ENCODE measurements at places on chromosomes 2 and 18.

DNA sequence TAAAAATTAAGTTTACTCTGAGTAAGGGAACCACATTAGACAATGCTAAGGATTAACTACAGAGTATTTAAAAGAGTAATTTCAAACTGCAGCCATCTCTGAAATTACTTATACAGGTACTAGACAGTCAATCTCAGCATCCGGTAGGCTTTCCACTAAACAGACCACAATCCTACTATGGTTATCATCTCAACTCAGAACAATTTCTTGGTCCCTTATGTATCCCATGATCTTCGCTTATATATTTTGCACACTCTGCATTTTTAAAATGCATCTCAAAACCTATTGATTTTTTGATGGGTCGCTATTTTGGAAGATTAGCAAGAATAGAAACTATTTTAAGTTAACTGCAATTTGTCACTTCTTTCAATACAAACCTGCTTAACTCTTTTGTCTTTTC is 1.4 kb downstream of the PPP4R1 start:
- no peak for DNase-seq

- DNase-seq, result no peak
These were observed 132.5 kb downstream of the SPHKAP start for GRCh38 chr2:228048838-228049490.

DNA sequence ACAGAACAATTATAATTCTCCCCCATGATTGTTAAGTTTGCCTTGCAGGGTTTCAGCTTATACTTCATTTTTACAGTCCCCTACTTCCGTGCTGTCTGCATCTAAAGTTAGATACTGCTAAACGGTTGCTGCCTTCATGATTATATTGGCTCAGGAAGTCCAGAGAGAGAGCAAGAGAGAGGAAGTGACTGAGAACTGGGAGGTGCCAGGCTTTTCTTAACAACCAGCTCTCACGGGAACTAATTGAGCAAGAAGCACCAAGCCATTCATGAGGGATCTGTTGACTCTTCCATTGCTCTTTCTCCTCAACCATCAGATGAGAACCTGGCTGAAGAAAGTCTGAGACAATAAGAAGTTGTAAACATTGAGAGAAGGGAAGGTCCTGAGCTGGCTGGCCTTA is 125.5 kb upstream of the SIX2 start:
- DNase-seq, result no peak

DNA sequence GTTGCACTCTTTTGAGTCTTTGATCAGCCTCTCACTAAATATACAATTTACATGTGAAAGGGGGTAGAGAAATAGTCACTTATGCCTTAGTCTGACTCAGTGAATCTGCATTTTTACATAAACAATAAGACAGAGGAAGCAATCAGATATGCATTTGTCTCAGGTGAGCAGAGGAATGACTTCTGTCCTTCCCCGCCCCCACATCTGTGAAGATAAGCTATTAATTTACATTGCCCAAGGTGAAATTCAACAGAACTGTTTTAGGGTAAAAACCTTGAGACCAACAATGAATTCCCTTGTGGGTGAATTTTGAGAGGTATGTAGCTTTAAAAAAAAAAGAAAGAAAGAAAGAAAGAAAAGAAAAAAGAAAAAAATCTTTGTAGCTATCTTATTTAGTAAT is 1302.9 kb upstream of the ACVR2A start:
- DNase-seq, result no peak

GRCh38 chr2:23673830-23674679 is 252.9 kb downstream of the ATAD2B start:
- DNase-seq, result no peak

DNA sequence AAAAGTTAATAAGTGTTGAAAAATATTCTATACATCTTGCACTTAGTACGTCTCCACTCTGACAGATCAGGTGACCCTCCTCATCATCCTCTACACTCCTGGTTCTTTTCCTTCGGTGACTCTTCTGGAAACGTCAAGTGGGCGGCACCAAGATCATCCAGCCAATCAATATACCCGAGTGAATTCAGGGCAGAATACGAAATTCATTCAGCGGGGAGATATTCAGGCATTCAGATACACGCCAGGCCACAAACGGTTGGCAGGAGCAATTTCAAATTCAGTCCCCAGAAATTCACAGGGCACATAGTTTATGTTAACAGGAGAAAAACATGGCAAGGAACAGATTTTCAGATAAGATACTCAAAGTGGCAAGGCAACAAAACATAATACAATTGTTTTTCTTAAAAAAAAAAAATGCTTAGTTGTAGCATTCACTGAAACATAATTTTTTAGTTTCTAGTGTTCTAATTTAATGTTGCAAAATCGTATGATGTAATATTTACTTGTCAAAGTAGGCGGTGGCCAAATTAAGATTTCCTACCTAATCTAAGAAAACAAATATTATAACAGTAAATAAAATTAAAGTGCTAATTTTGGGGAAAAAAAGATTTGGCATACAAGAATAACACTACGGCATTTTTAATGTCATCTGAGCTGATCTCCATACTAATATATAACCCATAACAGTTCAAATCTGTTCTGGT is 4.2 kb downstream of the CLK1 start:
- DNase-seq, result no peak

- no peak for DNase-seq
These were observed 7.2 kb upstream of the SPOPL start for GRCh38 chr2:138494265-138494966.

- DNase-seq, result no peak
These were observed 3.0 kb downstream of the HPCAL1 start for GRCh38 chr2:10305715-10306114.

DNA sequence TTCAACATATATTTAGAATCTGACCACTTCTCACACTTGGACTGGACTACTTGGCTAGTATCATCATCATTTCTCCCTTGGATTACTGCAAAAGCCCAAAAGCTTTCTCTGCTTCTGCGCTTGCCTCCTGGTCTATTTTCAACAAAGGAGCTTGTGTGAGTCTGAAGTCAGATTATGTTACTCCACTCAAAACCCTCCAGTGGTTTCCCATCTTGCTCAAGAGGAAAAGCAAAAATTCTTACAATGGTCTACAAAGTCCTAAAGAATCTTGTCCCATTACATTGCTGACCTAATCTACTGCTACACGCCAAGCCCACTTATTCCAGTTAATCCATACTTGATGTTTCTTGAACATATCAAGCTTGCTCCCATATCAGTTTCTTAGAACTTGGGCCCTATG is 9.6 kb downstream of the PREPL start:
- no peak for DNase-seq

GRCh38 chr18:57518533-57518932 is 68.0 kb downstream of the FECH start:
- DNase-seq, result no peak
